ENCODE measurements at places on chromosomes 7 and 10.

DNA sequence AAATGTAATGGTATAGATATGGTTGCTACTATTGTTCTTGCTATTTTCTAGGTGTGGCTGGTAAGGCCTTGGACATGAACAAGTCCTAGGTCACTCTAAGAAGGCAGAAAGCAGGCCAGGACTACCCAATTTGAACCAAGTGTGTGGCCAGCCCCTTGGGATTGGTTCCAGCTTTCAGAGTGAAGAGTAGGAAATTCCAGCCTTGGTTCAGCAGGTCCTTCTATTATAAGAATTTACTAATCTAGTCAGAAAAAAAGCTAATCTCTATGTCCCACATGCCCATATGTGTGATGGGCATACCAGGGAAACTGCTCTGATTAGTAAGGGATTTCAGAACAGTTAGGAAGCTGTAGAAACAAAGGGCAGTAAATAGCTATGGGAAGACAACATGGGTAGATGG lies 7.8 kb upstream of the TARP start:
- no peak for DNase-seq

GRCh38 chr7:437329-438251 lies 82.1 kb downstream of the PDGFA start:
- no peak for DNase-seq

DNA sequence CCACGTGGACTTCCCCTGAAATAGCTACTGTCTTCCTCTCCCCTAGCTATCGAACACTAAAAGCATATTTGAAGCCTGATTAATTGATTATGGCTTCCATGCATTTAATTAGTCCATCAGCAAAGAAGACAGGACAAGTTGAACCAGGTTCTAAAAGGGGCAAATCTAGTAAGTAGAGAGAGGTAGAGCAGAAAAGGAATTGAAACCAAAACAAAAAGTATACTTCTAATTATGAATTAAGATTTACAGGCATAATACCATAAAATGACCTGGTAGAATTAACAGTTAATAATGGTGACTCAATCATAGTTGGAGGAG lies 393 bp upstream of the DNAJC1 start:
- DNase-seq, result no peak

- DNase-seq, result no peak
Measured at GRCh38 chr10:31623466-31623865, 304.4 kb downstream of the ZEB1 start.

- DNase-seq, result no peak
Measured at GRCh38 chr10:127735723-127736221, 1.2 kb upstream of the FOXI2 start.

GRCh38 chr7:116499168-116500077 lies at the start of gene CAV2:
CAV2 (plus strand) TSS chr7:116499738; CDS start chr7:116499782, 44 bp downstream.
- peak; percentile 79 for DNase-seq

- peak; percentile 3 for DNase-seq
Measured at GRCh38 chr7:113015034-113015645, 71.5 kb downstream of the GPR85 start.

DNA sequence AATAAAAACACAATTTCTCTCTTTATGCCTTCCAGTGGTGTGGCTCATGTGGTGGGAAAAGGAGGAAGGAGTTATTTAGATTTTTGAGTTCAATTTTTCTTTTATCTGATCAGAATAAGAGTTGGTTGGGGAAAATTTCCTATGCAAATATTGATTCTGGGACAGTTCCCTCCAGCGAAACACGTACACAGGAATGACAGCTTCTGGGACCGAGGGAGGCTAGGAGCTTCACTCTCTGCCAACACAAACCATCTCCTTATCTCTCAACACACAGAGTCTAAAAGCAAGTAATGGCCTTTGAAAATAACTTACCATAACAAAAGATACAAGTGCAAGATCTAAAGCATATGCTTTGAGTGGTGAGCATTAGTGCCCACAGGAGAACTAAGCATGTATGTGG lies 122.7 kb downstream of the RAPGEF5 start:
- DNase-seq, result no peak

GRCh38 chr10:101405001-101405400 lies 51.0 kb downstream of the BTRC start:
- no peak for DNase-seq

- DNase-seq, result no peak
Measured at GRCh38 chr10:101373063-101373462, 19.1 kb downstream of the BTRC start.

DNA sequence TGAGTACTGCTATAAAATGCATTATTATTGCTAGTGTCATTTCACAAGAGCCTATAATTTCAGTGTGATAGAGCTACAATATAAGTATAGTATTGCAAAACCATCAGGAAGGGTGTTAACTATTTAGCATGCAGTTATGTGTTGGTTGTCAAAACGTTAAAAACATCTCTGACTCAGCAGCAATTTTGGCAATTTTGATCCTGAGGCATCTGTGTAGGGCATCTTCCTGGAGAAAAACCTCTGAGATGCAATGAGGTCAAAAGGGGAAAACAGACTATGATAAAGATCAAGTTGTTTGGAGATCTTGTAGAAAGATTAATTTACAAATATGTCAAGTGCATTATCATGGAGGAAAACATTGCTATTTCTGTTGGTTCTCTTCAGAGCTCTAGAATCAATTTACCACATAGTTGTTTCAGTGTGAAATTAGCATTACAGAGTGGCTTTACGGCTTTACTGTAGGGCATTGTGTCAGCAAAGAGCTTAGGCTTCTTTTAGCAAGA lies 5.3 kb downstream of the CFTR start:
- DNase-seq, result no peak

DNA sequence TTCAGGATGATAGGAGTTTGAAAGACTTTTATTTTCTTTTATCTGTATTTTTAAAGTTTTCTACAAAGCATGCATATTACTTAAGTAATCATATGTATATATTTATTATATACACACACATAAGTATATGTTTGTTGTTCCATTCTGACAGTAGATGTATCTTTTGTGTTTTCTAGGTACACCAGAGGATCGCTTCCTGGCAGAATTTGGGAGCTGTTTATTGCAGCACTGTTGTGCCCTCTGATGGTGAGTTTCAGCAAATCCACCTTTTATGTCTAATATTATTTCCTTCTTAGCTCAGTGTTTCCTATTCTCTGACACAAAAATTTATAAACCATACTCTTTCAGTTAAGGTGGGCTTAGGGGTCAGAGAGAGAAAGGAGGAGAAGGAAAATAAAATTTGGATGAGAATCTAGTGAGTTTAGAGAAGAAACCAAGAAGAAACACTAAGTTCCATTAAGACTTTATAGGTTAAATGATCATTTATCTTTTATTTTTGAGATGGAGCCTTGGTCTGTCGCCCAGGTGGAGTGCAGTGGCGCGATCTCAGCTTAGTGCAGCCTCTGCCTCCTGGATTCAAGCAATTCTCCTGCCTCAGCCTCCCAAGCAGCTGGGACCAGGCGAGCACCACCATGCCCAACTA lies 59.2 kb upstream of the OIT3 start:
- DNase-seq, result peak; percentile 59
